ENCODE measurements at places on chromosomes 5 and 9.

GRCh38 chr5:1129711-1130055, 17.8 kb upstream of the SLC12A7 start:
- DNase-seq: no peak

DNA sequence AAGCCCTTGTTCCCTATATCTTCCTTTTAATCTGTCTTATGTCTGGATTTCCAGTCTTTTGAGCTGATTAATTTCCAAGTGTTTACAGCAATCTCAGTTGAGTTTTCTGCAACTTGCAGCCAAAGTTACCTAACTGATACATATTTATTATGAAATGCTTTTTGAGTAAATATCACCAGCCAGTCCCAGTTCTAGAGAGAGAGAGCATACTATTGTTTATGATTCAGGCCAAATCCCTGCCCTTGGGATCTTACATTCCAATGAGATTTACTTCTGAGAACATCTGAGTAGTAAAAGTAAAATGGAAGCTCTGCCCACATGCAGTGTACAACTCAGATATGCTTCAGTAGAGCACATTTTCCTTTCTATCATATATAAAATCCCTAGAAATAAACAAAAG, 661.7 kb downstream of the KCTD16 start:
- DNase-seq: no peak

GRCh38 chr9:98575379-98576346, 133.1 kb downstream of the GABBR2 start:
- no peak for DNase-seq

DNA sequence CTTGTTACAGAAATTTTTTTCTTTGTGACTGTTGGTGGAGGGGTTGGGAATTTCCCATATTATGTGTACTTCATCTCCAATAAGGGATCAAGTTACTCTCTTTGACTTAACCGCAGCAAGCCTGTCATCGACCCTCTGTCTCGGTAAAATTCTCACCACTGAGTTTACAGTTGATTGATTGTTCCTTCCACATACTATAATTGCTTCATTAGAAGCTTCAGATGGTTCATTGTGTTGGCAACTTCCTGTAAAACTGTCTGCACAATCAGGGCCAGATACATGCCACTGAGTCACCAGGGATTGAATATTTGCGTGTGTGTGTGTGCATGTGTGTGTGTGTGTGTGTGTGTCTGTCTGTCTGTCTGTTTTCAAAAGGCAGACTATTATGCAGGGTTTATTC, 176.6 kb downstream of the ZNF462 start:
- no peak for DNase-seq

DNA sequence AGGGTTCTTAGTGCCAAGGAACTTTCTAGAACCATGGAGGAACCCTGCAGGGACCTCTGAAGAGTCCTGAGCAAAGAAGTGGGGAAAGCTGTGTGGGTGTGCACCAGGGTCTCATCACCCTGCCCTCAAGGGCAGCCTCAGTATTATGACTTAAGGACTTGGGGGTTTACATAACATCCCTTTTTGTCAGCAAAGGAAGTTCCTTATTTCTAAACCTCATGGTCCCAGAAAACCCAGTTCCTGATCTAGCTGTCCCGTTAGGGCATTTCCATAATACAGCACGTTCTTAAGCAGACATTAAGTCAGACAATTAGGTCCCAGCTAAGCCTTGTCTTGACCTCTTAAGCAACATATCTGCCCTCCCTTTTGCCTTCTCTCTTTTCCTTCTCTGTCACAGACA, 57.3 kb downstream of the DAPK1 start:
- no peak for DNase-seq

GRCh38 chr9:78143281-78144007, 92.4 kb upstream of the CEP78 start:
- DNase-seq: no peak

DNA sequence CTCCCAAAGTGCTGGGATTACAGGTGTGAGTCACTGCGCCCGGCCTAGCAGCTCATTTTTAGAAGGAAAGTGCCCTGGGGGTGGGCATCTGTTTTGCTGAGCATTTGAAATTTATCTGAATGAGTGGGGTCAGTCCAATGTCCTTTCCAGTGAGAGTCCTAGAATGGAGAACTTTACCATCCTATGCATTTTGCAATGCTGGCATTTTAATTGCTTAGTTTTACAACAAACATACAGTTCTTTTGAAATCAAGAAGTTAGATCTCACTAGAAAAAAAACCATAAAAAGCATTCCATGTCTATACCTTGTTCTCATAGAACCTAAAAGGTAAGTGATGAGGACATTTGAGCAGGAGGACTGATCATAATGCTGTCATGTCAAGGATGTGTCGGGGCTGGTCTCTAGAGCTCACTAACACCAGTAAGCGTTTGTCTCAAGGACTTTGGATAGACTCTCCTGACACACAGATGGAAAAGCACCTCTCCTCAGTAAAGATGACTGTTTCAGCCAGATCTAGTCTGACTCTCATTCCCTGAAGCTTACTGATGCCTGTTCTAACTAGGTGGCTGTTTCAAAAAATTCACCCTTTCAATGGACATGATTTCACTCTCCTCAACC, 83.9 kb downstream of the DCP2 start:
- DNase-seq: no peak

GRCh38 chr5:15256485-15256884, 243.5 kb upstream of the FBXL7 start:
- DNase-seq: no peak

DNA sequence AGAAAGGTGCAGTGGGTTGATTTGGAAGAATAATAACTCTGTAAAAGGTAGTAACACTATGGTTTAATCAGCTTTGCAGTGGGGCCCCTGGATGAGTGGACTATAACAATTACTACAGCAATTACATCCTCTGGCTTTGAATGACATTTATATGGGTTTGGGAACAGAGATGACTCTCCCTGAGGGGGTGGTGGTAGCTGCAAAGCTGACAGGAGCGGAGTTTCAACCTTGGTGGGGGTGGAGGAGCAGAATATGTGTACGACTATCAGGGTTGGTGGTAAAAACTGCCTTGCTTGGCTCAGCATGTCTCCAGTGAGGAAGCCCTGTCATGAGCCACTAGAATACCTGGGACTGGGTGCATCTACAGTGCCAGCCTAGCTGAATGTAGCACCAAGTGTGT, 28.3 kb upstream of the NR3C1 start:
- DNase-seq: no peak

- no peak for DNase-seq
Observed at GRCh38 chr5:170254056-170254455, 21.3 kb downstream of the C5orf58 start.

GRCh38 chr5:128083811-128084227, 253 bp downstream of the SLC12A2 start:
- DNase-seq: no peak

DNA sequence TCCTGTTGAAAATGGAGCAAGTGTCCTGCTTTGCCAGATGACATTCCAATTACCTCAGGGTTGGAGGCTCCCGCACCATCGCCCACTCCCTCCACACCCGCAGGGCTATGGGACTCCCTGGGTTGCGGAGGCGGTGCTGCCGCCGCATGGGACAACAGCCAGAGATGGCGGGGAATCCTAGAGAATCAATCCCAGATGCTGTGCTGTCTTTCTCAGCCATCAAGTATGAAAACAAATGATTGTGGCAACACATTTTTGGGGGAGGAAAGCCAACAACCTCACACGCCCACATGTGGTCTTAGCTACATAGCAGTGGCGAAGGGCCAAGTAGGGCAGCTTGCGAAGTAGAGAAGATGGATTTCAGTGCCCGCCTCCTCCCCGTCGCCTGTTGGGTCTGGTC, 46.7 kb downstream of the IL31RA start:
- no peak for DNase-seq

DNA sequence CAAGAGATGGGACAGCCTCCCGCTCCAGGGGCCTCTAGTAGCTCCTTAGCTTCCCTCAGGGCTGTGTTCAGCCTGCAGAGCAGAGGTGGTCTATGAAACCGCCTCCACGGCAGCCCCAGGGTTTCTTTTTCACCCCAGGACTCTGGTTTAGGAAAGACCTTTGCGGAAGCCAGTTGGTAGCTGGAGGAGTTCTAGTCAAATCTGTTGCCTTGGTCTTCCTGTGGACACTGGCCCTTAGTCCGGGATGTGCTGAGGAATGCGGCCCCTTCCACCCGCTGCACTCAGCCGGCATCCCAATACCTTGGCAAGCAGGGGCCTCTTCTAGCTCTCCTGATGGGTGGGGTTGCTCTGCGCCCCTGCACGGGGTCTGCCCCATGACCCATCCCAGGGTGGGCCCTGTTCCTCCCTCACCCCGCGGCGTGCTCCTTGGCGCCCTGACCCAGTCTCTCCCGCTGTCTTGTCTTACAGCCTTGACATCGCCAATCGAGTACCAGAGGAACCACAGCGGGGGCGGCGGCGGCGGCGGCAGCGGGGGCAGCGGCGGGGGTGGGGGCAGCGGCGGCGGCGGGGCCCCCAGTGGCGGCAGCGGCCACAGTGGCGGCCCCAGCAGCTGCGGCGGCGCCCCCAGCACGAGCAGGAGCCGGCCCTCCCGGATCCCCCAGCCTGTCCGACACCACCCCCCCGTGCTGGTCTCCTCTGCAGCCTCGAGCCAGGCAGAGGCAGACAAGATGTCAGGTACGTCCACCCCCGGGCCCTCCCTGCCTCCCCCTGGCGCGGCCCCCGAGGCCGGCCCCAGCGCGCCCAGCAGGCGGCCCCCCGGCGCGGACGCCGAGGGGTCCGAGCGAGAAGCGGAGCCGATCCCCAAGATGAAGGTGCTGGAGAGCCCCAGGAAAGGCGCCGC, 94.3 kb upstream of the OTULINL start:
- no peak for DNase-seq

DNA sequence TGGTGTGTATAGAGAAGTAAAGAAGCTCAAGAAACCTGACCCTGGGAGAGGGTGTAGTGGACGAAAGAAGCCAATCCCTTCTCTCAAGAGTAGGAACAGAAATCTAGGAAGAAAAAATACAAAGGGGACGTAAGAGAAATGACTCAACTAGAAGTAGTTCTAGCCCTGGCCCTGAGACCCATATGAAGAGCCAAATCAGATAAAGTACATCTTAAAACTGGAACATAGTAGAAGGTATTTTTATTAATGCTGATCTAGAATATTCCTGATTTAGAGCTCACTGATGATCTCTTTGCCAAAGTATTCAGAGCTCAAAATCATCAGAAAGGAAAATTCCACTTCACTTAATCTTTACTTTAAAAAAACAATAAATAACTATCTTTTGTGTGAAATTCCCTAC, 184.8 kb downstream of the MLLT3 start:
- DNase-seq: no peak

- DNase-seq: no peak
Observed at GRCh38 chr5:96478983-96479382, 45.9 kb upstream of the PCSK1 start.

GRCh38 chr5:159419576-159419975, 89.3 kb upstream of the IL12B start:
- no peak for DNase-seq

- no peak for DNase-seq
Observed at GRCh38 chr5:58847041-58847440, 264.2 kb downstream of the RAB3C start.

GRCh38 chr9:378263-378662, 163.6 kb downstream of the DOCK8 start:
- DNase-seq: no peak

DNA sequence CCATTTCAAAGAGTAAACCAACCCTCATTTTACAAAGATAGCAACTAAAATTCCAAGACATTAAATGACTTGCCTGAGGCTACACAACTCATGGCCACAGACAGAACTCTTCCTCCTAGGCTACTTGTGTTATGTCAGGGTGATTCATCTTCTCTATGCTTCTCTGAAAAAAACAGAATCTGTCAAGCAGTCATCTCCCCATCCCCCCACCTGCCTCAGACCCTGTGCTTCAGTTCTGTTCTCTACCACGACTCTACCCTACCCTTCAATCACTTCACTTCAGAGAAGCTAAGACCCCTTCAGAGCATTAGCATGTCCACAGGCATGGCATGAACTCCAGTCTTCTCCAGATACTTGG, 277.7 kb upstream of the PTGER4 start:
- no peak for DNase-seq

DNA sequence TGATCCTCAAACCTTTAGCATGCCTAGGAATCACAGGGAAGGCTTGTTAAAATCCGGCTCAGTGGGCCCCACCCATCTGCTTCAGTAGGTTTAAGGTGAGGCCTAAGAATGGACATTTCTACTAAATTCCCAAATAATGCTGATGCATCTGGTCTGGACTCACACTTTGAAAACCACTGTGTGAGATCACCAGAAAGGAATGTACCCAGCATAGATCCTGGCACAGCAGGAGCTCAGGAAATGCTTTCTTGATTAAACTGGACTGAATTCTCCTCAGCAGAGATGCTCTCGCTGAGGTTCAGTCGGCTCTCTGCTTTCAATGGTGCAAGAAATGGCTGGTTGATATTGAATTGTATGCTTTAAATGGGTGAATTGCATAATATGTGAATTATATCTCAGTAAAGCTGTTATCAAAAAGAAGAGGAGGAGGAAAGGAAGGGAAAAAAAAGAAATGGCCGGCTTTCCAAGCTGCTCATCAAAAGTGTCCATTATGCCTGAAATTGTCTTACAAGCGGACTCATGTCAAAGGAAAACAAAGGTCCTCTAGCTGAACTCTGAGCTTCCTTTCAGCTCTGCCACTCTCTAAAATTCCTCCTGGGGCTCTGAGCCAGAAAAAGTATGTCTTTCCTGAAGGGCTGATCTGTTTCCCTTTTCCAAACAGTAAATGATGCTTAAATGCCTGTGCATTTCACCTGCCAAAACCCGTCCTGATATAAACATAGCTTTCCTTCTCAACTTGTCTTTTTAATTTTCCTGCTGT, 77.6 kb upstream of the SAP30L start:
- no peak for DNase-seq

GRCh38 chr9:83744206-83744605, 36.4 kb upstream of the UBQLN1 start:
- no peak for DNase-seq

GRCh38 chr5:60257596-60258271, 364.2 kb upstream of the PDE4D start:
- peak; percentile 41 for DNase-seq

- no peak for DNase-seq
Observed at GRCh38 chr5:9954869-9955268, 294.8 kb downstream of the ATPSCKMT start.

GRCh38 chr9:137728444-137729311, 109.9 kb downstream of the EHMT1 start:
- DNase-seq: no peak

DNA sequence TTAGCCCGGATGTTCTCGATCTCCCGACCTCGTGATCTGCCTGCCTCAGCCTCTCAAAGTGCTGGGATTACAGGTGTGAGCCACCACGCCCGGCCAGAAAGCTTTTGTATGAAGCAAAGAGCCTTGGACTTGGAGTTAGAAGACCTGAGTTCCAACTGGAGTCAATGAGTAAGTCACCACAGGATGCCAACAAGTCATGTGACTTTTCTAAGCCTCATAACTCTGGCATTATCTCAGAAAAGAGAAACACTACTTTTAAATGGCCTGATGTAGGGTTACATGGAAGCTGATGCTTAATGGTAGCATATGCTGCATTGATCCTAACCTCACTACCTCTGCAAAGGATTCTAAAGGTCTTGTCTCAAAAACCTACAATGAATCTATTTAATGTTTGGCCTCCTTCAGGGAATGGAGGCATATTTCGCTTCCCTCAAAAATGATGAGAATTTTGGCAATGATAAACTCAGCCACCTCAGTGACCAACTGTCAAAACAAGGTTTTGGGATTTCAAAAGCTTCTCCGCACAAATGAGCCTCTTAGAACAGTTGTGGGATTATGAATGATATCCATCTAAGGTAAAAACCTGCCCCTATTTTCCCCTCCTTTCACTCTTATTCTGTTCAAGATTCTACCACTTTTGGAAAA, 236.8 kb downstream of the ACTL7B start:
- no peak for DNase-seq

GRCh38 chr9:124696101-124696500, 75.0 kb downstream of the NR6A1 start:
- DNase-seq: no peak

Data from lower lobe of right lung (tissue), 2 donors.